Neural crest cell (in vitro differentiated cells): ENCODE measurements at places on chromosomes 7 and 10.

- no peak for DNase-seq
These were observed 91.5 kb downstream of the KMT2C start for GRCh38 chr7:152344253-152344652.

GRCh38 chr10:118543714-118544400, 51.6 kb downstream of the PRLHR start:
- DNase-seq = peak; percentile 21

GRCh38 chr10:103645141-103646054, 151.9 kb downstream of the NEURL1 start:
- no peak for DNase-seq

DNA sequence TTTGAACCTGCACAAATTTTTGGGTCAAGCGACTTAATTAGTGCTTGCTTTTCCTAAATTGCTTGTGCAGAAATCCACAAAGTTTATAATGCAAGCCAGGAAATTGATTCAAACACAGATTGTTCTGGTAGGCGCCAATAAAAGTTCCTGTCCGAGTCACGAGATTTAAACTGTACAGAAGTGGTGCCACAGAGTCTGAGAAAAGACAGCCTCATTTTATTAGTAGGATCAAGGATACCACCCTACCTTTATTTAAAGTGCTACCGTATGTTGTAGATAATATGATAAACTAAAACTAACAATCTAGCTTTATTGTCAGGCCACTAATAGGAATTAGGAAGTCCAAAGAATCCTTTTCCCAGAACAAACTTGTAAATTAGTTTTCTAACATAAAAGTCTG, 696.7 kb downstream of the TNS3 start:
- no peak for DNase-seq

DNA sequence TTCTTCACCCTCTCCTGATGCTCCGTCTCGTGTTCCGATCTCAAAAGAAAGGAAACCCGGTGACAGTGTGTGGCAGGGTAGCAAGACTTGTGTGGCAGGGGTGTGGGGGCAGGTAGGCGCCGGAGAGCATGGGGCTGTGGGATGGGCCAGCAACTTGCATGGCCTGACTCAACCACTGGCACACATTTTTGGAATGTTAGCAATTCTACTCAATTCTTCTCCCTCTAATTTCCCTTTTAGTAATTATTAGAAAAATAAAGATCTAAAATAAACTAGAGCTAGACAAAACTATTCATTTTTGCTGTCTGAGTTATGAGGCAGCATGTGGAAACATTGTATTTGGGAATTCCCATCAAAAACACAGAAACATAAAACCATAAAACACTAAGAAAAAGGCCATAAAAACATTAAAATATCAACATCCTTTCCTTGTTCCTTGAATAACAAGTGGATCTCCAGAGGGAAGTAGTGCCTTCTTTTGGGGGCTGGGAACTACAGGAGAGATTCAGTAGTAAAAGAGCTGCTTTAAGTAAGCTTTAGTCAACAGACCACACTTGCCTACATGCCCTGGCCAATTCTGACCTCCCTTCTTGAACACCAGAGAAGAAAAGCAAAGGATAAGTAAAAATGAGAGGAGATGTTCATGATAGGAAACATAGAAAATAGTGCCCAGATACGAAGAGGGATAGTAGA, 21.8 kb downstream of the SEMA3C start:
- no peak for DNase-seq

- no peak for DNase-seq
These were observed 16.8 kb downstream of the APBB1IP start for GRCh38 chr10:26454891-26455290.

- DNase-seq = no peak
These were observed 6.1 kb downstream of the BICC1 start for GRCh38 chr10:58518775-58519174.

DNA sequence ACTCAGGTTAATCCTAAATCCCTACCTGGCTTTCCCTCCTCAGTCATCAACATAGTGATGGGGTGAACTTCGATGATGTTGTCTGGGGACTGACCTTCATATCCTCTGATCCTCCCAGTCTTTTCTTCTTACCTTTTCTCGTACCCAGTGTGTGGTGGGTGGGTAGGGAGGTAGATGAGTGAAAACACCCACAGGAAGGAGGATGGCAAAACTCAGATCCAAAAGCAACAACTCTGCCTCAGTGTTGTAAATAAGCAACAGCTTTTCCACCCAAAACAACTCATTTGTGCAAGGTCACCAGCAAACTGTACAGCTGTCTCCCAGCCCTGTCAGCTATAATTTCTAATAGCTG, 38.6 kb downstream of the VOPP1 start:
- no peak for DNase-seq

GRCh38 chr7:131032786-131033185, 294.9 kb upstream of the MKLN1 start:
- no peak for DNase-seq

GRCh38 chr7:42492920-42493319, 255.9 kb upstream of the GLI3 start:
- no peak for DNase-seq

GRCh38 chr10:22611425-22612115, 102.8 kb downstream of the PIP4K2A start:
- no peak for DNase-seq

- no peak for DNase-seq
These were observed 84.3 kb upstream of the SKAP2 start for GRCh38 chr7:26948617-26949118.

DNA sequence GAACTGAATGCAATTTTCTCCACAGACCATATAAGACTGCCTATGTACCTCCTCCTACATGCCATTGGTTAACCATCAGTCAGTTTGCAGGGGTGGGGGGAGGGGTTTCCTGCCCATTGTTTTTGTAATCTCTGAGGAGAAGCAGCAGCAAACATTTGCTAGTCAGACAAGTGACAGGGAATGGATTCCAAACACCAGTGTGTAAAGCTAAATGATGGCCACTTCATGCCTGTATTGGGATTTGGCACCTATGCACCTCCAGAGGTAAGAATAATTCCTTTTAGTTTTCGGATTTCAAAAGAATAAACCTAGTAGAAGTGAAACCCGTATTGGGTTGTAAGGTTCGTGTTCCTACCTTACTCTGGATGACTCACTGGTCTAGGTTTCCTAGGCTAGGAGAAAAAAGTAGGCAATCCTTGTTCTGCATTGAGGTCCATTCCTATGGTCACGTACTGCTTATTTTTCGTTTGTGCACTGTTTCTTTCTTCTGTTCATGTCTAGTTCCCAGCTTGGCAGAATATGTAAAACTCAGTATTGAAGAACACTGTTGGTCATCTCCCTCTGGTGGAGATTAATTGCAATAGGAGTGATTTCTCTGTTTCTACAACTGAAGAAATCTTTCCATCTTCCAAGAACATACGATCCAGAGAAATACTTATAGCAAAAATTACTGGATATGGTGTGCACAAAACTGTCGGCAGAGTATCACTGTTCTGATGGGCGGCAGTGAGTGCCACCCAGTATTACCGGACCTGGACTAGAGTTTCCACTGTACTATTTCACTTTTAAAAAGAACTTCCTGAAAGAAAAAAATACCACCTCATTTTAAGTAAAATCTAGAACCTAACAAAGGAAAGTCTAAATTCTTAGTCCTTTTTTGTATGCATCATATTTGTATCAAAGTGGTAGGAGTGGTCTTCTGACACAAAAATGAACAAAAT, at the start of gene AKR1C3:
AKR1C3 (plus strand) TSS at position 150 of the 941 bp plus-strand sequence; CDS start at position 181, 31 bp downstream.
- no peak for DNase-seq

DNA sequence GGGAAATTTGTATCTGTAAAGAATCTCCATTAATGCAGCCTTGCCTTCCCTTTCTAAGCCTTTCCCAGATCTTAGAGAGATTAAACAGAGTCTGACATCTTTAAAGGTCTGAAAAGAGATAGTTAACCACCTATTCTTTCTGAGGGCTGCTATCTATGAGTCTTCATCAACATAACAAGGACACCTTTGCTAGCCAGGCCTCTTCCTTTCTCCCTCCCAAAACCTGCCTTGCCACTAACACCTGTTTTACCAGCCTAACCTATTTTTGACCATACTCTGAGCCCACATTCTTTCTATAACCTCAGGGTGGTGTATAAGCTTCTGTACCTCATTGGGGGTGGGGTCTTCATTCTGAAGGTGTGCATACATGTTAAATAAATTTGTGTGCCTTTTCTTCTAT, 217.1 kb downstream of the IPMK start:
- DNase-seq = no peak

- DNase-seq = no peak
These were observed 1.5 kb downstream of the GNB2 start for GRCh38 chr7:100675105-100675451.

DNA sequence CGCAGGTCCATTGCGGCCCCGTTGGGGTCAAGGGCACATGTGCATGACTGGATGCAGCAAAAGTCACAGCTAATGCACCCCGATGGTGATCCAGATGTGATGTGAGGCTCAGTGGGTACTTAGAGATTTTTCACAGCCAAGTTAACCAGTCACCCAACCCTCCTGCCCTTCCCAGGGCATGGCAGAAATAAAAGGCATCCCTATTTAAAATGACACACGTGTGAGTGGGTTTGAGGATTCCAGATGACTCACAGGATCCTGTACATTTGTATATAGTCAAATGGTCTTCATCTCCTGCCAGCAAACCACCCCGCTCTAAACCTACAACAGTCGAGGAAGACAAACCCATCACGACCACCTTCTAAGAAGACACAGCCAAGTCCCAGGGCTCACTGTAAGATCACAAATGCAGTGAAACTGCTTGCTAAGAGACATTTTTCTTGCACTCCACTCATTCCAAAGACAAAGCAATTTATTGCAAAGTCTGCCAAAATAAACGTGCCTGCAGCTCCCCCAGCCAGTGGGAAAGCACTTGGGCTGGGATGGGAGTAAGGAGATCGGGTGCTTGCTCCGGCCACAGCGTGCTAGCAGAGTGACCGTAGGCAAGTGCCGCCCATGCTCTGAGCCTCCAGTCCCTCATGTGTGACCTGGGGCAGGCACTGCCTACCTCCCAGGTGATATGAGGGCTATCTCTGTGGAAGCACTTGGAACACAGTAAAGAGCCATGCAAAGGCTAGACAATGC, 86.6 kb upstream of the MACROH2A2 start:
- no peak for DNase-seq

DNA sequence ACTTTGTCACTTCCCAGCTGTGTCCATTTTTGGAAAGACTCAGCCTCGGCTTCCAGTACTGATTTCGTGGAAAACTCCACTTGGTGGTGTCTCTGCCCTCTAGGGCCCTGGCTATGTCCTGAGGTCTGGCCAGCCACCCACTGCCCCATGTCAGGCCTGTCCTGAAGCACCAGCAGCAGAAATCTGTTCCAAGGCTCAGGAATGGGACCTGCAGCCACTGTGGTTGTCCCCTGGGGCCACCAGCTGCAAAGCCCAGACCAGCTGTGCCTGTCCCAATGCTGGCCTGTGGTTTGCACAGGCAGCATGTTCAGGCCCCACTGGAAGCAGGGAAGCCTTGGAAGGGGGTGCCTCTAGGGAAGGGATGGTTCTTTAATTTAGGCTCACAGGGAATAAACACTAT, 21.2 kb downstream of the CXCL12 start:
- no peak for DNase-seq

GRCh38 chr7:21125297-21125696, 302.6 kb upstream of the SP4 start:
- DNase-seq = no peak

DNA sequence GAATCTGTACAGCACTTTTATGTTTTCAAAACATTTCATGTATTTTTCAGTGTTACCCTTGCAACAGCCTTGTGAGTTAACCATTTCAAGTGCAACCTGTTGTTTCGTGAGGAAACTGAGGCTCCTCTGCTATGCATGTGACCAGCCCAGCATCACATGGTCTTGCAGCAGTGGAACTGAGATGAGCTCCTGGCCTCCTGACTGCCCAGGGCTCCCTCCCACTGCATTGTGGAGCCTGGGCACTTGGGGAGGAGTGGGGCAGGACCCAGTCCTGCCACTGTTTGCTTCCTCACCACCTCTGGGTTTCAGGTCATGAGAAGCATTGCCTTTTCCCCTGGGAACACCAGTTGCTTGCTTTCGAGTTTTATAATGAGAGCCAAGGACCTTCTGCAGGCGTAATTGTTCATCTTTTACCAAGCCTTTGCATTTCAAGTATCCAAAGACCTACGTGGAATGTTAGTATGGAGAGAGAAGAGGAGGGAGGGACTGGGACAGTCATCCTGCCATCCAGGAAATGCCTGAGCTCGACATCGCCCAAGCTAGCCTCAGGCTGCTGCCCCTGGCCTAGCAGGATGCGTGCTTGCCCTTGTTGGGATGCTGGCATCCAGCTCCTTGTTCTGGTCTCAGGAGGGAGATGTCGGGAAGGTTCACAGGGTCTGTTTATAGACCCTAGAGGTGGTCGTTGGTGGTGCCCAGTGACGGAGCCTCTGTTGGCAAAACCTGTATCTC, 32.3 kb upstream of the BHLHA15 start:
- no peak for DNase-seq

GRCh38 chr10:90435296-90435695, 422.5 kb downstream of the HTR7 start:
- no peak for DNase-seq

DNA sequence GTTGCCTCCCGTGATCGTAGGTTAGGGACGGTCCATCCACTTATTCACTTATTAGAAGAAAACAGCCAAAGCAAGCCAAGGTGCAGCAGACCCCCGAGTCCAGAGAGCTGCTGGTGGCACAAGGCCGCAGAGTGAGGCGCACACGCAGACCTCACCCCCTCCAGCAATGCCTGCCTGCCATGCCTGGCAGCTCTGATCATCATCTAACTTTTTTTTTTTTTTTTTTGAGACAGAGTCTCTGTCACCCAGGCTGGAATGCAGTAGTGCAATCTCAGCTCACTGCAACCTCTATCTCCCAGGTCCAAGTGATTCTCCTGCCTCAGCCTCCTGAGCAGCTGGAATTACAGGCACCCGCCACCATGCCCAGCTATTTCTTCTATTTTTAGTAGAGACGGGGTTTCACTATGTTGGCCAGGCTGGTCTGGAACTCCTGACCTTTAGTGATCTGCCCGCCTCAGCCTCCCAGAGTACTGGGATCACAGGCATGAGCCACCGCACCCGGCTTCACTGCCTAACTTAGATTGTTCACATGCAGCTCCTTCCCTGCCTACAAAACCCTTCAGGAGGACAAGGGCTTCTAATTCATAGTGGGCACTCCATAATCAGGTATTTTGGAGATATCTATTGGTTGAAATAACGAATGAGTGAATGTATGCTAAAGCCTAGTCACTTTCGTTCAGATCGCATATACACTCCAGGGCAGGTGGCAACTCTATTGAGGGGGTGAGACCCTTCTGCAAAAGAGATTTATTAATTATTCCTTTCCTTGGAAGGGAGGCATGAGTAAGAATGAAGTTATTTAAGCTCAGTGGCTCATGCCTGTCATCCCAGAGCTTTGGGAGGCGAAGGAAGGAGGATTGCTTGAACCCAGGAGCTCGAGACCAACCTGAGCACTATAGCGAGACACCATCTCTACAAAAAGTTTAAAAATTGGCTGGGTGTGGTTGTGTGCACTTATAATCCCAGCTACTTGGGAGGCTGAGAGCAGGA, 15.9 kb downstream of the TRIM56 start:
- no peak for DNase-seq

DNA sequence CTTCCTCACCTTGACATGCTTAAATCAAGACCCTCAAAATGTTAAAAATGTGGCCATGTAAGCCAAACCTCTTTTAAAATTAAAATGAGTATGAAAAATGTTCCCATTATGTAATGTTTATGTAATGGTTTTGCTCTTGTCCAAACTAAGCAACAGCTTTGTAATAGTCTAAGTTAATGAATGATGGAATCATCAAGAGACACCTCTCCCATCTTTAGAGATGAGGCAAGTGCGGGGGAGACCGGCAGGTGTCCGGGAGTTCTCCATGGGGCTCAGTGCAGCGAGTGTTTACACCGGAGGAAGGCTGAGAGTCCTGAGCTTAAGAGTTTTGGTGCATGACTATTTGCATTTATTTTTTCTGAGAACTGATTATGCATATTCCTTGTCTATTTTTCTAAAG, 384.9 kb upstream of the RNF32 start:
- DNase-seq = no peak

GRCh38 chr10:110076559-110077318, 69.0 kb downstream of the ADD3 start:
- DNase-seq = no peak
